ENCODE measurements at places on chromosomes 16 and 17. TPM values are rescaled to one million over a fixed set of nuclear protein-coding genes. Genes with fewer than 3 reads are reported as not detected.

EIF4A3 gene
- 72.9 TPM for total RNA-seq

WFDC1 gene
- 21.6 TPM for total RNA-seq

HAGHL gene
- 9.9 TPM for total RNA-seq

MPO gene
- total RNA-seq, result 1.0 TPM

SNAI3 gene
- 2.3 TPM for total RNA-seq

NACA2 gene
- total RNA-seq, result not detected

DNA sequence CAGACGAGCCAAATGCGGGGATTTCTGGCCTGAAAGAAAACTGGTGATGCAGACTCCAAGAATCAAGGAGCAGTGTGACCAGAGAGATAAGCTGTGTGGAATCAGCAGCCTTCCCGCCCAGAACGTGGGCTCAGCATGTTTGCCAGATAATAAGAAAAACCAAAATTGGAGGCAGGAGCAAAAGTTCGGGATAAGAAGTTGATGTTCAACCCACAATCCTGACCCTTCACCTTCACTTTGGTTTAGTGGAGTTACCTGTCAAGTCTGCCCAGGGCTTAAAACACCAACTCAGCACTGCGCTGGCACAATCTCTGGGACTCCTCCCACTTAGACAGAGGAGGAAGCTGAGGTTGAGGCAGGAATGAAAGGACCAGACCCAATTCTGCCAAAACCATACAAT, 3.1 kb downstream of the SLC43A2 start:
- peaks cover 26% of the 10 kb centered on the region for H3K4me1 ChIP-seq
- H3K27ac ChIP-seq, result peak overlapping the region; percentile 95
- no peak for DNase-seq
